ENCODE measurements at places on chromosomes 1 and 21.
A peak's percentile ranks its signal among the peaks of the same experiment; 100 is the strongest.

GRCh38 chr1:208531003-208531750, 287.0 kb upstream of the PLXNA2 start:
- no peak overlapping the region for H3K27ac ChIP-seq
- H3K27me3 ChIP-seq = no peaks in the 10 kb centered on the region
- no peaks in the 10 kb centered on the region for H3K36me3 ChIP-seq
- H3K4me3 ChIP-seq = no peak overlapping the region
- DNase-seq = no peak
- H3K4me1 ChIP-seq = no peaks in the 10 kb centered on the region

DNA sequence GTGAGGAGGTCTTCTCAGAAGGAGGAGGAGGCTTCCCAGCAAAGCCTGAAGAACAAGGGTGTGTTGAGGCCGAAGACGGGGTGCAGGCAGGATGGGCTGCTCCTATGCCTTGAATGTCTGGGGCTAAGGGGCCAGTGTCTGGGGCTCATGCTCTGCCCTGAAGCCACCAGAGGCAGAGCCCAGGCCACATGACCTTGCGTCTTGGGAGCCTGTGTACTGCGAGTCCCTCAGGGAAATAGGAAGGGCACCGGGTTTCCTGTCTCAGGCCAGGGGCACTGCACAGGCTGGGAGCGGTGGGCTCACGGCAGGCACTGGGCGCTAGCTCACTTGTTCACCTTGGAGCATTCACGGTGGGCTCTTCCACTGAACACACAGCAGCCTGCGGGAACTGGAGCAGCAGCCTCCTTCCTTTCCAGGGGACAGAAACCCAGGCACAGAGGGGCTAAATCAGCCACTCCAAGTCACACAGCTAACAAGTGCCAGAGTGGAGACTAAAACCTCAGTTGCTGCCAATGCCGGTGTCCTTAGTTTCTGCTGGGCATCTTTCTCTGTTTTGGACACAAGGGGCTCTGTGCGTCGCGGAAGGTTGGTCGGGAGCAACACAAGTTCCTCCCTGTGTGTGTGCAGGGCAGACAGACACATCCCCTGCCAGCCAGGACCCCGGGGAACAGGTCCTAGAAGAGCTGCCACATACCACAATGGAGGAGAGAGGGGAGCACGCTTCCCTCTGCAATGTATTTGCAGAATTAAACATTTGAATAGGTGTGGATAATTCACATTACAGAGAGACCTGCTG, 104.8 kb upstream of the C1orf174 start:
- no peaks in the 10 kb centered on the region for H3K36me3 ChIP-seq
- H3K27ac ChIP-seq = no peak overlapping the region
- H3K4me1 ChIP-seq = no peaks in the 10 kb centered on the region
- peaks cover 4% of the 10 kb centered on the region for H3K27me3 ChIP-seq

- H3K4me3 ChIP-seq = no peak overlapping the region
- H3K27me3 ChIP-seq = no peaks in the 10 kb centered on the region
- no peak overlapping the region for H3K27ac ChIP-seq
- no peak for DNase-seq
- no peaks in the 10 kb centered on the region for H3K36me3 ChIP-seq
Observed at GRCh38 chr1:34617321-34618118, 137.3 kb upstream of the GJB5 start.

DNA sequence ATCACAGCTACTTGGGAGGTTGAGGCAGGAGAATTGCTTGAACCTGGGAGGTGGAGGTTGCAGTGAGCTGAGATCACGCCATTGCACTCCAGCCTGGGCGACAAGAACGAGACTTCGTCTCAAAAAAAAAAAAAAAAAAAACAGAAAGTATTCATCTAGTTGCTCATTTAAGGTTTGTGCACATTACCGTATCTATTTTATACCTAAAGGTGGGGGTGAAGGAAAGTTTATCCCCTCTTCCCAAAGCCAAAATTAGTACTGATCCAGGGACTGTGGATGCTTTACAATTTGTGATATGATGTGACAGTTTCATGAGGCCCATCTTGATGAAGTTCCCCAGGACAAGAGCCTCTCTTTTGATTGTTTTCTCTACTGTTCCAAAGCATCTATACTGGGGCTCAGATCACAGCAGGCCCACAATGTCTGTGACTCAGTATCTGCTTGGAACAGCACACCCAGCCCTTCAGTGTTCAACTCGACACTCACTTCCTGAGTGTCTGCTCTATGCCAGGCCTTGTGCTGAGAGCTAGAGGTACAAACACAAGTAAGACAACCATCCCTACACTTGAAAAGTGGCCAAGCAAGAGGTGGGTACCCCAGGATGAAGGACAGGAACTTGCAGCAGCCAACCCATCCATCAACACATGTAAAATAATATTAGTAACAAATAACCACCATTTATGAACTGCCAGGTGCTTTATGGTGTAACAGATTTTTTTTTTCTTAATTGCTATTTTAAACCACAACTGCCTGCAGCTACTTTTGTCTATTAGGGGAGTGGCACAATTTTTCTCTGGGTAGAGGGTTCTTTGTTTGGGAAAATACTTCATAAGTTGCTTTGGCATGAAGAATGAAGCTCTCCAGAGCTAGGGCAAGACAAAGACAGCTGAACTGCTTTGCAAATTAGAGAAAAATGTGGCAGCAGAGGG, 29.0 kb upstream of the KHDRBS1 start:
- peak overlapping the region; percentile 54 for H3K27ac ChIP-seq
- H3K27me3 ChIP-seq = no peaks in the 10 kb centered on the region
- H3K4me1 ChIP-seq = no peaks in the 10 kb centered on the region

GRCh38 chr1:96837057-96837780, 115.6 kb downstream of the PTBP2 start:
- no peaks in the 10 kb centered on the region for H3K27me3 ChIP-seq
- no peaks in the 10 kb centered on the region for H3K36me3 ChIP-seq
- H3K4me1 ChIP-seq = no peaks in the 10 kb centered on the region

DNA sequence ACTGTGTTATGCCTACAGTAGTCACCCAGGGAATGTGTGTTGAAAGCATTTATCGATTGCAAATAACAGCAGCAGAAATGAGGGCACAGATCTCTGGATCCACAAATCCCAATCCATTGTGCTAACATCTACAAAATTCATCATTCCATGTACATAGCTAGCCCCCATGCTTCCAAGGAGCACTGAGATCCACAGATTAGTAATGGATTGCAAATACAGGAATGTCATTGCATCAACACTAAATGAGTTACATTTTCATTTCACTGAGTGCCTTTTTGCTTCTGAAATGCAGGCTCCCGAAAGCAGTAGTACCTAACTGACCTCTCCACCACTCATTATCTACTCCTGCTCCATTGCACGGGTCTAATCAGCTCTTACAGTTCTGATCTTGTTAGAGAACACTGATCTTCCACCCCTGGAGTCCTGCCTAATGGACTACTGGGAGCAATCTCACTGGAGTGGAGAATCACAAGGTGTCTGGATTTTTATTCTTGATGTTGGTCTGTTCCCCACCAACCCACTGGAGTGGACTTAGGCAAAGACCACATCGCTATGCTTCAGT, 30.5 kb downstream of the ASTN1 start:
- no peaks in the 10 kb centered on the region for H3K27me3 ChIP-seq
- H3K4me3 ChIP-seq = no peak overlapping the region
- H3K36me3 ChIP-seq = no peaks in the 10 kb centered on the region
- H3K27ac ChIP-seq = no peak overlapping the region
- H3K4me1 ChIP-seq = no peaks in the 10 kb centered on the region
- DNase-seq = no peak

Data from breast epithelium (tissue), 4 donors.